ENCODE measurements at places on chromosomes 16 and 17.

DNA sequence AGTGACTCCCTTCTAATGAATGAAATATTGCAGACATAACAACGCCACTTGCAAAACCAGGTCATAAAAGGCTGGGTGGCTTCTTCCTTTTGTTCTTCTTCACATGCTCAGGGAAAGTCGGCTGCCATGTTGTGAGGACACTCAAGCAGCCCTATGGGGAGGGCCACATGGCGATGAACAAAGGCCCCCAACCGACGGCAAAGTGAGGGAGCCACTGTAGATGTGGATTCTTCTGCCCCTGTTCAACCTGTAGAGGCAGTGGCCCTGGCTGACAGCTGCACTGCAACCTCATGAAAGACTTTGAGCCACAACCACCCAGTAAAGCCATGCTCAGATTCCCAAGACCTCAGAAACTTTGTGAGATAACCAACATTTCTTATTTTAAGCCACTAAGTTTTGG, 203.5 kb upstream of the TNRC6C start:
- DNase-seq, result no peak

- no peak for DNase-seq
Measured at GRCh38 chr16:12502676-12503075, 301.0 kb downstream of the CPPED1 start.

- no peak for DNase-seq
Measured at GRCh38 chr17:63613663-63614062, 8.6 kb upstream of the MAP3K3 start.

GRCh38 chr16:13557418-13557817, 362.5 kb upstream of the ERCC4 start:
- no peak for DNase-seq

GRCh38 chr17:68969101-68969500, 13.9 kb upstream of the ABCA8 start:
- no peak for DNase-seq

- no peak for DNase-seq
Measured at GRCh38 chr16:50267151-50267631, 840 bp downstream of the ADCY7 start.

DNA sequence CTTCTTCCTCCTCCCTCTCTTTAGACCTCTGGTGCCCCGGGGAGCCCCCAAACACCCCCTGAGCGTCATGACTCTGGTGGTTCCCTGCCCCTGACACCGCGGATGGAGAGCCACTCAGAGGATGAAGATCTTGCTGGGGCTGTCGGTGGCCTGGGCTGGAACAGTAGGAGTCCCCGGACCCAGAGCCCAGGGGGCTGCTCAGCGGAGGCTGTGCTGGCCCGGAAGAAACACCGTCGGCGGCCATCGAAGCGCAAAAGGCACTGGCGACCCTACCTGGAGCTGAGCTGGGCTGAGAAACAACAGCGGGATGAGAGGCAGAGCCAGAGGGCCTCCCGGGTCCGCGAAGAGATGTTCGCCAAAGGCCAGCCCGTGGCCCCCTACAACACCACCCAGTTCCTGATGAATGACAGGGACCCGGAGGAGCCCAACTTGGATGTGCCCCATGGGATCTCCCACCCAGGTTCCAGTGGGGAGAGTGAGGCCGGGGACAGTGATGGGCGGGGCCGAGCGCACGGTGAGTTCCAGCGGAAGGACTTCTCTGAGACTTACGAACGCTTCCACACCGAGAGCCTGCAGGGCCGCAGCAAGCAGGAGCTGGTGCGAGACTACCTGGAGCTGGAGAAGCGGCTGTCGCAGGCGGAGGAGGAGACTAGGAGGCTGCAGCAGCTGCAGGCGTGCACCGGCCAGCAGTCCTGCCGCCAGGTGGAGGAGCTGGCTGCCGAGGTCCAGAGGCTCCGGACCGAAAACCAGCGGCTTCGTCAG, 7.5 kb downstream of the HEXIM2 start:
- no peak for DNase-seq

DNA sequence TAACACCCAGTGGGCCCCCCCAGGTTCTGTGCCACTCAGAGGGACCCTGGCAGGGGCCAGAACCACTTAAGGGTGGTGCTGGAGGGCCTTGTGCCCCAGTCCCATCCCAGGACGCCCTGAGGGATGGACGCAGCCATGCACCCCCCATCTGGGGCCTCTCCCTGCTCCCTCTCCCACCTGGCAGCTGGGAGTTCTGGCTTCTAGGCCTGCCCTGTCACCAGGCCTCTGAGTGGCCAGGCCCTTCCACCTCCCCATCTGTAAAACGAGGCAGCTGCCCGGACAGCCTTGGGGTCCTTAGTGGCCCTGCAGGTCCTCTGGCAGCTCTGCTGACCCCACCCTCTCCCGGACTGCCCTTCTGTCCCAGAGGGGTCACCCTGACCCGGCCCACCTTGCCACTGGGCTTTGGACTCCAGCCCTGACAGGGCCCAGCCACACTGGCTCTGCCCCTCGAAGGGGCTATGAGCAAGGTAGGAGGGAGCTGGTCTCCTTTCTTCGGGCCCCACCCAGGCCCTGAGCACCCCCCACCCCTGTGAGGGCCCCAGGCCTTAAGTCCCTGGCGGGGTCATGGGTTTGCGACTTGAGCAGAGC, 12.3 kb downstream of the PAM16 start:
- DNase-seq, result no peak

DNA sequence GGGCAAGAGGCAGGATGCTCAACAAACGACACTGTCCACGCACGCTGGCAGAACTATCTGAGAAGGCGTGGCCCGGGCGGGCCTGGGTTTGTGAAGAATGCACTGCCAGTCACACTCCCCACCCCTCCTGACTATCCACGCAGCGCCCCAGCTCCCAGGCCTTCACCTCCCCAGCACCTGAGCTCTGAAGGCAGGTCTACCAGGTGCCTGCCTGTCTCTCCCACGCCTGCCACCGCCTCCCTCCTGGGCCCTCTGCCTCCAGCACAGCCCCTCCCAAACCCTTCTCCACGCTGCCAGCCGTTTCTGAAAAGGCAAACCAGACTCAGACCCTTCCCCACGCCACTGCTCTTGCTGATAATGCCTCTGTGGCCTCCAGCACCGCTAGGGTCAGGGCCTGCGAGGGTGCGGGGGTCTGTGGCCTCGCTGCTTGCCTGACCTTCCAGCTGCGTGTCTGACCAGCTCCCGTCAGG, 11.6 kb downstream of the MYBBP1A start:
- no peak for DNase-seq

- DNase-seq, result no peak
Measured at GRCh38 chr17:70772761-70773160, 603.4 kb downstream of the KCNJ2 start.

DNA sequence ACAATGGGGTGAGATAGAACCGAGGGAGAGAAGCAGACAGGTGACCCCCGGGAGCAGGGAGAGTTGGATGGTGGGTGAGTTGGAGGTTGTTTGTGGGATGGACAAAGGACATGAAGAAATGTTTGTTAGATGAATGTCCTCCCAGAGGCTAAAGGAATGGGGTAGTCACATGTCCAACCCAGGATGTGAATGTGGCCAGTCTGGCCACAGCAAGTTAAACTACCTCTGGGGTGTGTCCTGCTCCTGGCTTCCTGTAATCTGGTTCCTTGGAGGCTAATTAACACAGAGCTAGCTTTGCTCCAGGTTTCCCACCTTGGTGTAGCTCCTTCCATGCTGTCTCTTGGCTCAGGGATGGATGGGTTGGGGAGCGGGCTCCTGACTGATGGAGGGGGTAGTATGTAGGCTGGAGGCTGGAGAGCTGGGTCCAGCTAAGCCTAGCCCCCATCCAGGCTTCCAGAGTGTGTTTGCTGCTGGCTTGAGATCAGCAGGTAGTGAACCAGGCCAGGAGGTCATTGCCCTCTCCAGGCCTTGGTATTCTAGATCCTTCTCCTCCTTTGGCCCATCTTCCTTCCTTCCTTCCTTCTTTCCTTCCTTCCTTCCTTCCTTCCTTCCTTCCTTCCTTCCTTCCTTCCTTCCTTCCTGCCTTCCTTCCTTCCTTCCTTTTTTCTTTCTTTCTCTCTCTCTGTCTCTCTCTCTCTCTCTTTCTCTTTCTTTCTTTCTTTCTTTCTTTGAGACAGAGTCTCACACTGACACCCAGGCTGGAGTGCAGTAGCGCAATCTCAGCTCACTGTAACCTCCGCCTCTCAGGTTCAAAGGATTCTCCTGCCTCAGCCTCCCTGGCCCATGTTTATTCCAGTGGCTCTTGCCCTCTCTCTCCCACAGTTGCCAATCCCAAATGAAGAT, 28.0 kb upstream of the UBE2G1 start:
- DNase-seq, result no peak

DNA sequence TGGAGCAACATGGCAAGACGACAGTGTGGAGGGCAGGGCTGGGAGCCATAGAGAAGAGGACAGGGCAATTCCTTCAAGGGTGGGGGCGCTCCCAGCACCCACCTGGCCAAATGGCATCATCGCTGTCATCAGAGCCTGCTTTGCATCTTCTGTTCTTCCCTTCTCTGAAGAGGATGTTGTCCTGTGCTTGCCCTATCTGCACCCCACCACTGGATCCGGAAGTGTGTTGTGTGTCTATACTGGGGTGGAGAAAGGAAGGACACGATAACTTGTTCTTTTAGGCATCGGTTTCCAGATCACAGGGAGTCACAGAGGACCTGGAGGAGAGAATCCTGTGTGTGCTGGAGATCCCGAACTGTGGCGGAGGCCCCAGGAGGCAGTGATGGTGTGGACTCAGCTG, 25.7 kb upstream of the ANKRD40CL start:
- no peak for DNase-seq

DNA sequence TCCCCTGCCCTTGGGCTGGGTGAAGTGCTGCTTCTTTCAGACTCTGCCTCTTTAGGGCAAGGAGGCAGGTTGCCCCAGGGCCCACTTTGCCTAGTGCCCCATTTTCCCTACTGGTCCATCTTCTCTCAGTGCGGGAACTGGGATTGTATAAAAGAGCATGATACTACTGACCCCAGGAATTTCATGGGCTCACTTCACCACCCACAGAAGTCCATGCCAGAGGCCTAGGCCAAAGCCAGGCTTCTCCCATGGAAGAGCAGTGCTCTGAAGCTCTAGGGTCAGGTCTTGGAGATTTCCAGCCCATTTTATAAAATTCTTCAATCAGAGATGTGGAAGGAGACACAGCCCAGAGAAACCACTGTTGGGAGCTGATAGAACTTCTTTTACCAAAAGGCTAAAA, 5.7 kb downstream of the CACNG1 start:
- DNase-seq, result no peak

All from fibroblast of pulmonary artery (primary cell).